Neuronal stem cell (in vitro differentiated cells): ENCODE measurements at places on chromosomes 11 and 22.

DNA sequence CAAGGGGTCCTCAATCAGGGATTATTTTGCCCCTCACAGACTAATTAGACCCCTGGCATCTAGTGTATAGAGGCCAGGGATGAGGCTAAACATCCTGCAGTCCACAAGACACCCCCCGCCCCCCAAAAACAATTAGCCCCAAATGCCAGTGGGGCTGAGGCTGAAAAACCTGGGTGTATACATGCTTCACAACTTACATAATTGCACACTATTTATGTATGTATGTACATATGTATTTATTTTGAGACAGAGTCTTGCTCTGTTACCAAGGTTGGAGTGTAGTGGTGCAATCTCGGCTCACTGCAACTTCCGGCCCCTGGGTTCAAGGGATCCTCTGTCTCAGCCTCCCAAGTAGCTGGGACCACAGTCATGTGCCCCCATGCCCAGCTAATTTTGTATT is 28.8 kb upstream of the SHANK2 start:
- H3K4me1 ChIP-seq, result no peaks in the 10 kb centered on the region
- H3K27me3 ChIP-seq, result no peaks in the 10 kb centered on the region
- no peaks in the 10 kb centered on the region for H3K36me3 ChIP-seq
- no peak overlapping the region for H3K27ac ChIP-seq

- no peak for DNase-seq
- H3K27ac ChIP-seq, result no peak overlapping the region
- no peaks in the 10 kb centered on the region for H3K4me1 ChIP-seq
These were observed 48.8 kb downstream of the CLTCL1 start for GRCh38 chr22:19242699-19243098.

DNA sequence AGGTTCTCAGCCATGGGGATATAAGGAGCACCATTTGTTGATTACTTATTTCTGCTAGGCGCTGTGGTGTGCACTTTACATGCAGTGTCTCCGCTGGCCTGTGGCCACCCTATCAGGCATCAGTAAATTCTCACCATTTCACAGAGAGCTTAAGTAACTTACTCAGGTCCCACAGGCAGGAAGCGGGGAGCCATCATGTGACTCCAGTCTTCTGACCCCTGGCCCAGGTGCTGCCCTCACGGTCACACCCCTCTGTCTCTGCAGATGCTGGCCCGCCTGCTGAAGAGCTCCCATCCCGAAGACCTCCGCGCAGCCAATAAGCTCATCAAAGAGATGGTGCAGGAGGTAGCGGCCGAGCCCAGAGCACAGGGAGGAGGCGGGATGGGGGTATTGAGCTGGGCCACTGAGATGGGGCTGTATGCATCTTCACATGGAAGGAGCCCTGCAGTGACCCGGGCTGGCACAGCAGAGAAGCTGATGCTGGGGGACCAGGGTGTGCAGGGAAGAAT is 12.8 kb downstream of the GGA1 start:
- H3K4me1 ChIP-seq, result peaks cover 5% of the 10 kb centered on the region
- H3K4me3 ChIP-seq, result no peak overlapping the region
- DNase-seq, result no peak
- peaks cover 94% of the 10 kb centered on the region for H3K36me3 ChIP-seq

- no peak overlapping the region for H3K27ac ChIP-seq
- H3K4me1 ChIP-seq, result no peaks in the 10 kb centered on the region
- H3K27me3 ChIP-seq, result no peaks in the 10 kb centered on the region
- H3K36me3 ChIP-seq, result peaks cover 33% of the 10 kb centered on the region
These were observed 23.2 kb downstream of the AMOTL1 start for GRCh38 chr11:94791216-94791889.

- peak overlapping the region; percentile 35 for H3K4me3 ChIP-seq
- H3K4me1 ChIP-seq, result no peaks in the 10 kb centered on the region
- DNase-seq, result no peak
- no peak overlapping the region for H3K27ac ChIP-seq
- H3K36me3 ChIP-seq, result no peaks in the 10 kb centered on the region
These were observed 1171.4 kb downstream of the TBC1D22A start for GRCh38 chr22:47933891-47934290.

GRCh38 chr11:93512949-93513667 is 30.1 kb downstream of the SMCO4 start:
- H3K4me1 ChIP-seq, result peaks cover 9% of the 10 kb centered on the region
- no peaks in the 10 kb centered on the region for H3K36me3 ChIP-seq
- H3K4me3 ChIP-seq, result no peak overlapping the region
- no peak for DNase-seq

DNA sequence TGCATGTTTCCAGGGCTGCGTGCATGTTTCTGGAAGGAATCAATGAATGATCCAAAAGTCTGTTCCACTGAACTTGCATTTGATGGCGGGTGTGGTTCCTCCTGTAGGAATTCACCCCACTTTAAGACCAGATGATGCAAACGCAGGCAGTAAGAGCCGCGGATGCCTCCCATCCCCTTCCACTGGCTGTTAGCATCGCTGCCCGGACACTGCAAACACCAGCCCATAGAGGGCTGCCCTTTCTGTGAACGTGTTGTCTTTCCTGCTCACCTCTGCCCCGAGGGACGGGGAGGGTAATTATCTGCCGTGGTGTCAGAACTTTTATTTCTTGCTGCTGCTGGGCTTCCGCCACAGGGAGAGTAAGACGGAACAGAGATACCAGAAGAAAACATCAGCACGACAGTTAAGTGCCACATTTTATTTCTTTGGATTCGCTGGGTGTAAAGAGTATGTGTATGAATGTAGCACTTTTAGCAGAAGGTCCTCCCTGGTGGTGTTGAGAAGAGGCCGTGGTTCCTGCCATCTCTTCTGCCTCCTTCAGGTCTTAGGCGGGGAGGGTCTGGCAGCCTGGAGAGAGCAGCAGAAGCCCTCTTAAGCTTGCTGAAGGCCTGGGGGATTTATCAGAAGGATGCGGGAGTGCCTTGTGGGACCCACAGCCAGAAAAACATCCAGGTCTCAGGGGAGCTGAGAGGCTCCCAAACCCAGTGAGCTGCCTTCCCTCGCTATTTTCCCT is 53.2 kb upstream of the NECTIN1 start:
- H3K4me3 ChIP-seq, result no peak overlapping the region
- no peaks in the 10 kb centered on the region for H3K4me1 ChIP-seq
- no peak overlapping the region for H3K27ac ChIP-seq
- no peaks in the 10 kb centered on the region for H3K27me3 ChIP-seq
- DNase-seq, result no peak

DNA sequence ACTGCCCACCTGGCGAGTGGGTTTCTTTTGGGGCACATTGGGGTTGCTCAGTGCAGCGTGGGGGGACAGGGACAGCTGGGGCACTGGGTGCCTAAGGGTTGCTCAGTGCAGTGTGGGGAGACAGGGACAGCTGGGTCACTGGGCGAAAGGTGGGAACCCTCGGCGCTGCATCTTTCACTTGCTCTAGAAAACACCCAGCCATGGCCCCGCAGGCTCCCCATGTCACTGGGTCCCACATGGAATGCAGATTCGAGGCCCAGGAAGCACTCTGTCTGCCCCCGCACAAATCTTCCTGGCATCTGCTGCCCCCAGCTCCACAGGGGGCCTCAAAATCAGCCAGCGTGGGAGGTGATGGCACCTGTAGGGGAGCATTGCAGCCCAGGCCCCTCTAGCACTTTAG is 229.3 kb downstream of the BRD1 start:
- H3K27ac ChIP-seq, result no peak overlapping the region
- no peak for DNase-seq
- H3K27me3 ChIP-seq, result no peaks in the 10 kb centered on the region

DNA sequence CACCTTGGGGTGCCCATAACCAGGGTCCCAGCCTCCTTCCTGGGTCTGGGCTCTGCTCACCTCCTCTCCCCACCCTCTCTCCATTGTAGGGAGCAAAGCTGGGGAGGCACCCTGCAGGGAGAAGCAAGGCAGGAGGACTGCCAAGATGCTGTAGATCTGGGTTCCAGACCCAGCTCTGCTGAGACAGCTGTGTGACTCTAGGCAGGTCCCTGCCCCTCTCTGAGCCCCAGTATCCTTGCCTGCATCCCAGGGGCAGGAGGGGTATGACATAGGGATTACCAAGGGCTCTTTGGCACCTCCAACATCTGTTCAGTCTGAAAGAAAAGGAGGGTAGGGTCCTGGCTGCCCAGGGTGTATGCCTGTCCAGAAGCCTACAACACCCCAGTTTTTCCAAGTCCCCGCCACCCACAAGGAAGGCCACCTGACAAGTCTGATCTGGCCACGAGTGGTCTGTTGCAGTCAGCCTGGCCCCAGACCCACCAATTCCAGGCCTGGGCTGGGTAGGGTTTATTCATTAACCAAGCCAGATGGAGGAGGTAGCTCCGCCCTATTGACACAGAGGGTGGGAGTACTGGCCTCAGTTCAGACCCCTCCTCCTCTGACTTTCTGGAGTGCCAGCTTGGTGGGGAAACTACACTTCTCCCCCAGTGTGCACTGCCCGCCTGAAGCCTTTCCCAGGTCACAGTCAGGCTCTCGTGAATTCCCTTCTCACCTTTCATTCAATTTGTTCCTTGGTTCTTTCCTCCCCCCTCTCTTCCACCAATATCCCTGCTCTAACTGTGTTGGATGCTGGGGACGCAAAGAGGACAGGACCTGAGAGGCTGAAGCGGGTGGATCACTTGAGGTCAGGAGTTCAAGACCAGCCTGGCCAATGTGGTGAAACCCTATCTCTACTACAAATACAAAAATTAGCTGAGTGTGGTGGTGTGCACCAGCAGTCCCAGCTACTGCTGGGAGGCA is 15.0 kb downstream of the STARD10 start:
- H3K36me3 ChIP-seq, result no peaks in the 10 kb centered on the region
- no peak overlapping the region for H3K27ac ChIP-seq
- H3K27me3 ChIP-seq, result peaks cover 16% of the 10 kb centered on the region
- H3K4me1 ChIP-seq, result peaks cover 6% of the 10 kb centered on the region

GRCh38 chr11:34975482-34975881 is 59.1 kb downstream of the PDHX start:
- H3K27ac ChIP-seq, result no peak overlapping the region
- no peak for DNase-seq

- H3K36me3 ChIP-seq, result peaks cover 34% of the 10 kb centered on the region
- H3K4me3 ChIP-seq, result no peak overlapping the region
- no peaks in the 10 kb centered on the region for H3K4me1 ChIP-seq
- H3K27me3 ChIP-seq, result no peaks in the 10 kb centered on the region
- H3K27ac ChIP-seq, result no peak overlapping the region
These were observed 52.3 kb upstream of the SERPIND1 start for GRCh38 chr22:20721409-20722218.

DNA sequence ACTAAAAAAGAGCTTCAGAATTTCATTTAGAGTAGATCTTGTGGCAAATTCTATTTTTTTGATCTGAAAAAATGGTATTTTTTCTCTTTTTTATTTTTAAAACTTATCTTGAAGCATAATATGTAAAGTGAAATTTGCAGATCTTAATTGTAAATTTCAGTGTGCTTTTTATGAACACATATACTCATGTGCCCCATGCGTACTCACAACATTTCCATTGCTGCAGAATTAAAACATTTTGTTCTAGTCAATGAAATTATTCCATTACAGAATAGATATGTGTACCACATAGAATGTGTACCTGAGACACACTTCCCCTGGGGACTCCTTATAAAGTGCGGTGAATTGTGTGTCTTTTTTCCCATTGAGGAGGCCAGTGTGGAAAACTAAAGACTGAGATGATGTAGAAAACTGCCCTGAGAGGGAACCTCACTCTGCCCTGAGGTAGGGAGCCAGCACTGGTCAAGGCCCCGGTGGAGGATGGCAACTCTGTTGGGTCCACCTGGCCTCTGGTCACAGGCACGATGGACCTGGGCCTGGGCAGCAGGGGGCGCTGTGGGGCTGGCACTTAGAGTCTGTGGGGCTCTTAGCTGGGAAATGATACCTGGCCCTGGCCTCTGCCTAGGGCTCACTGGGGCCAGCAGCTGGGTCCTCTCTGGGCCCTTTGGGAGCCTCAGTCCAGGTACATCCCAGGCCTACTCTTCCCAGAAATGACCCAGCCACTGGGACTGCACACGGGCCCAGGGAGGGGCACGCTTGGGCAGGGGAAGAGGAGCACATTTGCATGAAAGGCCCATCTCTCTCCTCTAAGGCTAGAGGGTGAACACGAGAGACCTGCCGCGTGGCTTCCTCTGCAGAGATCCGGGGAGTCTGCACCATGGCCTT is 77.9 kb upstream of the TOP3B start:
- no peak overlapping the region for H3K27ac ChIP-seq
- peak; percentile 61 for DNase-seq
- H3K4me1 ChIP-seq, result peaks cover 10% of the 10 kb centered on the region
- H3K36me3 ChIP-seq, result no peaks in the 10 kb centered on the region
- no peaks in the 10 kb centered on the region for H3K27me3 ChIP-seq

DNA sequence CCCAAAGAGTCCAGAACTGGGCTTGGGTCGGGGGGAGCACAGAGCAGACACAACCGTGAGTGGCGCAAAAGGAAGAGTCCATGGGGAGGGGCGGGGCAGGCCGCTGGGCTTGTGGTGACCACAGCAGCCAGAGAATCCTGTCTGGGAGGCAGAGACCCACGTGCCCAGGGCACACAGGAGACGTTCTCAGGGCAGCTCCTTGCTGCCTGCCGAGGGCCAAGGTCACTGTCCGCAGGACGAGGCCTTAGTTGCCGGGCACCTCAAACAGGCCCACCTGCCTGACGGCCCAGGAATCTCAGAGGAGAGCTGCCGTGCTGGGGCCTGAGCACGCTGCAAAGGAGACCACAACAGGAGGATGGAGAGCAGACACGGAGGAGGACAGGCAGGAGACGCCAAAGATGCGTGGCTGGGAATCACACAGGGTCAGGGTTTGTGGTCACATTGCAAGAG is 87.8 kb downstream of the MYEOV start:
- no peaks in the 10 kb centered on the region for H3K4me1 ChIP-seq
- H3K27ac ChIP-seq, result no peak overlapping the region
- peak overlapping the region; percentile 30 for H3K4me3 ChIP-seq
- H3K27me3 ChIP-seq, result no peaks in the 10 kb centered on the region
- DNase-seq, result no peak
- H3K36me3 ChIP-seq, result no peaks in the 10 kb centered on the region

GRCh38 chr22:46845296-46846149 is 83.1 kb downstream of the TBC1D22A start:
- H3K27ac ChIP-seq, result no peak overlapping the region
- DNase-seq, result no peak
- H3K4me1 ChIP-seq, result no peaks in the 10 kb centered on the region
- H3K36me3 ChIP-seq, result peaks cover 8% of the 10 kb centered on the region

DNA sequence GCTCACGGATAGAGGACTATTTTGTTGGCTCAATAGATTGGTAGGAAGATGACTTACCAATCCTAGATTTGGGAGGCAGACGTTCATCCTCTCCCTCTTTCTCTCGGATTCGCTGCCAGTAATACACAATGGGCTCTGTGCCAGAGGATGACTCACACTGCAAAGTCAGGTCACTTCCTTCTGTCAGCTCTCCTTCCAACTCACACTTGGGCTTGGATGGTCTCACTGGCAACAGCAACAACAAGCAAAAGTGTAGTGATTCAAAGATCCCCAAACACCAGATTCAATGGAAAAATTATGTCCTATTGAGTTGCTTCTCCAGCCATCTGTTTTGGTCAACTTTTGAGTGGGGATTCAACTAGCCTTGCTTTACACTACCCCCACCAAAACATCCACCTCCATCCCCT is 21.7 kb upstream of the HSPA8 start:
- H3K27ac ChIP-seq, result no peak overlapping the region
- no peak overlapping the region for H3K4me3 ChIP-seq
- H3K27me3 ChIP-seq, result no peaks in the 10 kb centered on the region
- no peaks in the 10 kb centered on the region for H3K36me3 ChIP-seq
